ENCODE measurements at places on chromosomes 4 and X.

- no peak for DNase-seq
Measured at GRCh38 chr4:57774681-57775080, 664.5 kb upstream of the IGFBP7 start.

DNA sequence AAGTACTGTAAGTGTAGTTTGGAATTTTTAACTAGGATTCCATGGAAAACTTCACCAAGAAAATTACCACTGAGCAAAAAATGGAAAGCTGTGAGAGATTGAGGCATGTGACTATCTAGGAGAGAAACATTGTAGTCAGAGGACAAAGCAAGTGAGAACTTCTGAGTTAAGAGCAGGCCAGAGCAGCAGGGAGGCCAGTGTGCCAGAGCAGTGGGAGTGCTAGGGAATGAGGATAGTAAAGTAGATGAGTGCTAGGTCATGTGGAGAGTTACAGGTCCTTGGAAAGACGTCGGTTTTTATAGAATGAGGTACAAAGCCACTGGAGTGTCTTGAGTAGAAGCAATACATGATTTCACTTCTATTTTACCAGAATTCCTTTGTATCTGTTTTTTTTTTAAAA is 52.7 kb upstream of the FAT4 start:
- no peak for DNase-seq

- no peak for DNase-seq
Measured at GRCh38 chr4:62881210-62881609, 1528.0 kb downstream of the TECRL start.

DNA sequence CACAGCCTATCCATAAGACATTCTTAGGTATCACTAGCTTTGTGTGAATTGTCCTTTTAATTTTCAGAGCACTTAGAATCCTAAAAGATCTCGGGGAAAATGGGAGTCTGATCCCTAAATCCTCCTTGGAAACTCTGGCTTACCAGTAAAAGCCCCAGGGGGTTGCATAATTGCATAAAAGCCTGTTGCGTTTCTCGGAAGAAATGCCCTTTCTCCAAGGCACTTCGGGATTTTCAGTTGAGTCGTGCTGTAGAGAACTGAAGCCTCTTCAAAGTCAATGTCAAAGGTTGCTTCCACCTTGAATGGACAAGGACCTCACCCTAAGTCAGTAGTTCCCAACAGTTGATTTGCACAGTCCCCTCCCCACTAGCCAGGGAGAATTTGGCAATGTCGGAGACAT is 20.8 kb downstream of the FAM184B start:
- no peak for DNase-seq

DNA sequence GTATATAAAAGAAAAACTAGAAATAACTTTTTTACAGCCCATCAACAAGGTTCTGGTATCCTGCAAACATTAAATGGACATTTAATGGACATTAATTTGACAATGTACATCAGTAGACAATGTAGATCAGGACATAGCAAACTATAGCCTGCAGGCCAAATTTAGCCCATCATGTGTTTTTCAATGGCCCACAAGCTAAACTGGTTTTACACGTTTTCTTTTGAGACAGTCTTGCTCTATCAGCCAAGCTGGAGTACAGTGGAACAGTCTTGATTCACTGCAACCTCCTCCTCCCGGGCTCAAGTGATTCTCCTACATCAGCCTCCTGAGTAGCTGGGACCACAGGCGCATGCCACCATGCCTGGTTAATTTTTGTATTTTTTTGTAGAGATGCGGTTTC is 7.2 kb downstream of the ZNF630 start:
- no peak for DNase-seq

GRCh38 chrX:80808881-80809411 is 731 bp downstream of the BRWD3 start:
- peak; percentile 42 for DNase-seq

DNA sequence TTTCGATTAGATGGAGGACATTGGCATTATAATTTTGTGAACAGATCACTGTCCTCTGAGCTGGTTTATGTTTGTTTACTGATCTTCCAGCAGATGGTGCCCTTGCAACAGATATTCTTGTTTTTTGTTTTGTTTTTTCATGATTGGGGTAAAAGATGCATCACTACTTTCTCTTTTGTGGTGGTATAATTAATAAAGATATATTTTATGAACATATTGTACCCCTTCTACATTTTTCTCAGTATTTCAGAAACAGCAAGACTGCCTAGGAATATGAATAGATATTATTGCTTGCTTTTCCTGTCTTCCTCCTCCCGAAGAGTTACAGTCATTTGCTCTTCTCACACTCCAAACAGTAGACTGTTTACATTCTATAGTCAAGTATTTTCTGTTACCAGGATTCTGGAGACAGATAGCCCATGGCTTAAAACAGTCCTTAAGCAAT is 905.2 kb downstream of the TRAM1L1 start:
- no peak for DNase-seq

GRCh38 chrX:12447448-12448064 is 309.3 kb downstream of the FRMPD4 start:
- no peak for DNase-seq

- DNase-seq, result no peak
Measured at GRCh38 chr4:125434136-125434535, 119.4 kb downstream of the FAT4 start.

- DNase-seq, result no peak
Measured at GRCh38 chr4:151206241-151207005, 70.5 kb upstream of the PRSS48 start.

GRCh38 chr4:130238121-130238520 is 1142.2 kb downstream of the C4orf33 start:
- no peak for DNase-seq

- peak; percentile 64 for DNase-seq
Measured at GRCh38 chr4:17595471-17596005, 18.5 kb downstream of the LAP3 start.

GRCh38 chr4:84738622-84739021 is 155.7 kb downstream of the CDS1 start:
- DNase-seq, result no peak

- DNase-seq, result no peak
Measured at GRCh38 chr4:28010577-28011240, 1150.1 kb downstream of the STIM2 start.

DNA sequence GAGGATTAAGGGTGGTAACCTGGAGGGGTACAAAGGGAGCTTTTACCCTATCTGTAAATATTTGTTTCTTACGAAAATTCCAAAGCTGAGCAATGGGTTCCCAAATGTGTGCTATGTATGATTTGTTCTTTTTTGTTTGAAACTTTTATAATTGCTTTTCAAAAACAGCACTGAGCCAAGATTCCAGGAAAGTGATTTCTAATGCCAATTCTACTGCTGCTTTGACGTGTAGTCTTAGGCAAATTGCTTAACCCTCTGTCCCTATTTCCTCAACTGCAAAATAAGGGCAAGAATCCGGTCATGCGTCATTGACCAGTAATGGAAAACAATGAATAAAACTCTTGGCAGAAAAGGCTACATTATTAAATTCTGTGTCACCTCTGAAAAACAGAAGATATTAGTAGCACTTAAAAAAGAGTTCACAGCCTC is 454.7 kb downstream of the IL15 start:
- DNase-seq, result no peak

- no peak for DNase-seq
Measured at GRCh38 chr4:18441203-18441590, 419.6 kb upstream of the LCORL start.
